ENCODE measurements at places on chromosomes 4 and X. TPM values are rescaled to one million over a fixed set of nuclear protein-coding genes. Genes with fewer than 3 reads are reported as not detected.

SULT1E1 gene
- not detected for total RNA-seq

PNMA5 gene
- not detected for total RNA-seq

NR3C2 gene
- total RNA-seq, result 5.2 TPM

DNA sequence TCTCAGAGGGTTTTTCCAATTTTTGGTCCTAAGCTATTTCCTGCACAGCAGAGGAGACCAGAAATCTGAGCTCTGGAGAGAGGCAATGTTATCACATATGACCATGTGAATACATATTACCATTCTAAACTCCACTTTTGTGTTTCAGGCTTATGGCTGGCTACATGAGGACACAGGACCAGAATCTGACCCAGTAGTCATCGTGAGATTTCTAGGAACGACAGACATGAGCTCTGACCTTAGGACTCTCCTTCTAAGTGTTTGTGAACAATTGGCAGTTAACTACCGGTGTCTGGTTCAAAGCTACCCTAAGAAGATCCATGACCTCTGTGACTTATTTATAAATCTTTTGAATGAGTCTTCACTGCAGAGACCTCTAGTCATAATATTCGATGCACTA lies 198.6 kb downstream of the NWD2 start:
- DNase-seq, result no peak

- DNase-seq, result no peak
Measured at GRCh38 chr4:78940752-78941151, 1.5 kb upstream of the PAQR3 start.

GRCh38 chr4:38855466-38855865 lies 1.2 kb downstream of the TLR6 start:
- no peak for DNase-seq

GRCh38 chr4:723751-724530 lies 18.3 kb downstream of the PCGF3 start:
- no peak for DNase-seq
